ENCODE measurements at places on chromosomes 5 and 9. TPM values are rescaled to one million over a fixed set of nuclear protein-coding genes. Genes with fewer than 3 reads are reported as not detected.

SPAG8 gene
- total RNA-seq = 1.4 TPM

IFNA13 gene
- not detected for total RNA-seq

SPINK7 gene
- total RNA-seq = not detected

CXXC5 gene
- 1.4 TPM for total RNA-seq

SH3RF2 gene
- 0.45 TPM for total RNA-seq

TMEM171 gene
- total RNA-seq = not detected

ANKDD1B gene
- 0.23 TPM for total RNA-seq

ARAP3 gene
- total RNA-seq = 7.2 TPM

GRM6 gene
- not detected for total RNA-seq

N4BP3 gene
- 2.7 TPM for total RNA-seq

CDH6 gene
- not detected for total RNA-seq

SUB1 gene
- 417 TPM for total RNA-seq

FST gene
- total RNA-seq = not detected

GLRX gene
- total RNA-seq = 48.9 TPM

SOX30 gene
- total RNA-seq = 0.16 TPM

GDNF gene
- total RNA-seq = not detected

MRPL36 gene
- total RNA-seq = 54.6 TPM

OLFML2A gene
- total RNA-seq = not detected
